Activated CD4-positive, alpha-beta T cell treated with anti-CD3 and anti-CD28 coated beads, Interleukin-10, Interleukin-2, amounts not matched to agents 100 ng/mL and 50 ng/mL, durations not matched to agents 16 hours and 8 hours (primary cell): ENCODE measurements at places on chromosomes 3 and 15.

DNA sequence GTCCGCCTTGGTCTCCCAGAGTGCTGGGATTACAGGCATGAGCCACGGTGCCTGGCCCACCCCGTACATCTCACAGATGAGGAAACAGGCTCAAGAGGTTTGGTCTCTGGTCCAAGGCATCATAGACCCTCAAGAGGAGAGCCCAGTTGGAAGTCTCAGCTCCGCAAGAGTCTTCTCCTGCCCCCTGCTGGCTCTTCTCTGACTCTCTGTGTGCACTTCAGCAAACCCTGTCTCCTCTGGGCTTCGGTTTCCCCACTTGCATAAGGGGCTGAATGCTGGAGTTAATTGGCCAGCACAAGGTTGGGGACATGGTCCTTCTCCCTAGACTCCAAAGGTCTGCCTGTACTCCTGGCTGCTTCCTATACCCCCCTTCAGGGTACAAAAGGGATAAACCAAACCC, 3.9 kb downstream of the MST1R start:
- peak; percentile 15 for DNase-seq

DNA sequence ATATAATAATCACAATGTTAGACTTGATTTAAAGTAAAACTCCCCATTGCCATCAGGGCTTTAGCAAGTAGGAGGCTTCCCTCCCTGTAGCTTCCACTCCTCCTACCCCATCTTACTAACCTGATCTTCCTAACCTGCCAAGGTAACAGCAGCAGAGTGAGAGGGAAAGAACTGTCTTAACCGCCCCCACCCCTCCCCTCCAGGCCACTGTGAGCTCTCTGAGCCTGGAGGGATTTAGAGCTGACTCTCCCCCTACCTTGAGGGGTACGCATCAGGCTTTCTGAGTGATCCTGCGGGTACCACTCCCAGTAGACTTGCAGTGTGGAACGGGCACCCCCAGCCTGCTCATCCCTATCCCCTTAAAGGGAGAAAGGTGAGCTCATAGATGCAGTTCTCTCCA, 11.4 kb upstream of the PRSS50 start:
- DNase-seq, result no peak

DNA sequence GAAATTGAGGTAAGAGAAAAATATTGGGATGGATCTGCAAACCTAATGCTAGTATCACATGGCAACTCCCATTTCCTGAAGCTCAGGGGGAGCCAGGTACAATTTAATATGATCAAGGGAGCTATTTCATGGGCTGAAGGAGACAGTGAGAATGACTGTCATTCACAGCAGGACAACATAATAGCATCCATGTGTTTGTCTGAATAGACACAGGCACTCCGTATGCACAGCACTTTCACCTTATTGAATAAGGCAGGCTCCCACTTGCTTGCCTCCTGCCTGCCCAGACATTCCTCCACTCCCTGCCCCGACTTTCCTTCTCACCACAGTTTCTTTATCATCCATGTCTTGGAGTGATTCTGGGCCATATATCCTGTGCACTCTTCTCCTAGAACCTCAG, 156.6 kb upstream of the SLC24A5 start:
- DNase-seq, result no peak

DNA sequence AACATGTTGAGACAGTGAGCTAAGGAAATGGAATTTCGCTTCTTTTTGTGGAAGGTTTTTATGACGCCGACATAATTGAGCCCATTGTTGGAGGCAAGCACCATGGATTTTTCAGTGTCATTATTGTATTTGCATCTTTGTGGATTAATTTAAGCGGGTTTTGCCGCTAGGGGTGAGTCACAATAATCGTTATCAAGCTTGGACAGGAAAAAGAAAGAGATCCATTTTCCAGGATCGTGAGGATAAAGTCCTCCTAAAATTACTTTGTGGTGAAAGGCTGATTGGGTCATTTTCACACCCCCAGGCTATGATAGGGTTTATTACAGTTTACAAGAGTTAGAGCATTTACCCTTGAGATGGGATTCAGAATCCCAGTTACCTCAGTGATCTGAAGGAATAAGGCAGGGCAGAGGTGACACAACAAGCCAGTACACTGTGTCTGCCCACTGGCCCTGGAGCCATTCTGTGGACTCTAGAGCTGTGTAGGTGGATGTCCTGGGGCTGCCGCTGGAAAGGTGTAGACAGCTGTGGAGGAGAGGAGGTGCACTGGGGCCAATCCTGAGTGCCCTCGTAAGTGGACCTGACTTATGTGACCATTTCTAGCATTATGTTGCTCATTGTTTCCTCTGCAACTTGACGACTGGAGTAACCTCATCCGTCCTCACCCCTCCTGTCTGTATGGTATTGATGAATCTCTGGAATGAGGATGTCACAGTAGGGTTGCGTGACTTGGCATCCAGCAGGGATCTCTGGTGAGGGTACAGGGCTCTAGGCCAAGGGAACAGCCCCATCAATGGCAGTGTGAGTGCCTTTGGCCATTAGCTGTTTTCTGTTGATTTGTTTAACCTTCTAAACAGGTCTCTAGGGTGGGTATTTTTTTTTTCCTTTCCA, 370.1 kb downstream of the LRTM1 start:
- DNase-seq, result no peak

GRCh38 chr15:85587707-85588411, 206.9 kb downstream of the KLHL25 start:
- DNase-seq, result no peak

DNA sequence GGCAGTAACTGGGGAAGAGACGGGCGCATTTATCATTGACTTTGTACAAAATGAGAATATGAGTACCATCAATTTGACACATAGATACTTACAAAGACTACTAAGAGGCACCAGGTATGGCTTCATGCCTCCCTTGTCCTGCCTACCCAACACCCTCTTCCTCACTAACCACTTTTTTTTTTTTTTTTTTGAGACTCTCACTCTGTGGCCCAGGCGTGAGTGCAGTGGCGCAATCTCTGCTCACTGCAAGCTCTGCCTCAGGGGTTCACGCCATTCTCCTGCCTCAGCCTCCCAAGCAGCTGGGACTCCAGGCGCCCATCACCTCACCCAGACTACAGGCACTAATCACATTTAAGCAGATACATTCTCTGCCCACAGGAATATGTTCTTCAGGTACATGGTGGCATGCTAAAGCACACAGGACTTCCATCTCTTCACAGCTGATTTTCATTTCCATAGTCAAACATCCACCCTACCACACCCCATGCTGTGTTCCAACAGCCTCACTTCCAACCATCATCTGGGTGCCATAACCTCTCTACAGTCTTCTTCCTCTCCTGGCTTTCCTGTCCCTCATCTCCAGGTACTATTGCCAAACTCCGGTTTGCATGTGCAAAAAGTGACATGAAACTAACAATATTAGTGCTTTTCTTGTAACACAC, 41.7 kb downstream of the RAB27A start:
- DNase-seq, result peak; percentile 54

GRCh38 chr3:111210866-111211564, 139.4 kb downstream of the NECTIN3 start:
- no peak for DNase-seq

- peak; percentile 40 for DNase-seq
Measured at GRCh38 chr3:155334914-155335723, 41.6 kb upstream of the STRIT1 start.

DNA sequence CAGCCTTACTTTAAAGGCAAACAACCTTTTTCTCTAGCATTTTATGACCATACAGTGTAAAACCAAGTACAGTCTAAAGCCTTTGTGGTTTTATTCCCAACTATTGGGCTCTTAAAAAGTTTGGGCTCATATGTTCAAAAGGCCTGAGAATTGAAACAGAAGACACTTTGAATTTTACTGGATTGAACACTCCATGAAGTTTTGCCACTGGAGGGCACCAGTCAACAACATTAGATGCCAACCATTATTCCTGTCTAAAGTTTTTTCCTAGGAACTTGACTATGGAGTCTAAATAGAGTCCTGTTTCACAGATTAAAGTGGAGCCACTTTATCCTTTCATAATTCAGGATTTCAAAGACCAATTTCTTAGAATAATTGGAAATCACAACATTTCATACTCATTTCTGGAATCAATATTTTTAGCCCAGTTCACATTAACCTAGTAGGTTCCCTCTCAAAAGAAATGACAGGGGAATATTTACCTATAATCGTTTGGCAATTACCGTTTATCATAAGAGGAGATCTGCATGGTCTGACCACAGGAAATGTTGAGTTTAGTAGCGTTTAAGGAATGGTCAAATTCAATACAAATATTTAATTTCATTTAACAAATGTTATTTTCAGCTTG, 244.1 kb upstream of the PDZRN3 start:
- DNase-seq, result no peak

DNA sequence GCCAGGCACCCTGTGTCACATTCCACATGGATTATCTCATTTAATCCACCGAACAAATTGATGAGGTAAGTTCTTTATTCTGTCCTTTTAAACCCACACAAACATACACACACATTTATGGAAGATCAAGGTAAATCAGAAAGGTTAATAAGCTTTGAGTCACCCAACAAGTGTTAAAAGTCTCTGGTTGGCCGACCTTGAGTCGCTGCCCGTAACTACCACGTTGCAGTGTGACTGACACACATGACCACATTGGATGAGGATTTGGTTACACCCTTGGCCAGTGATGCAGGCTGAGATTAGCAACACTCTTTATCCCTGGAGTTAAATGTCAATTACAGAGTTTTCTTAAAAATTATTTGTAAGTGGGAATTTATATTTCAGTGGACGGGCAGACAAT, 19.2 kb downstream of the FOXP1 start:
- DNase-seq, result no peak

DNA sequence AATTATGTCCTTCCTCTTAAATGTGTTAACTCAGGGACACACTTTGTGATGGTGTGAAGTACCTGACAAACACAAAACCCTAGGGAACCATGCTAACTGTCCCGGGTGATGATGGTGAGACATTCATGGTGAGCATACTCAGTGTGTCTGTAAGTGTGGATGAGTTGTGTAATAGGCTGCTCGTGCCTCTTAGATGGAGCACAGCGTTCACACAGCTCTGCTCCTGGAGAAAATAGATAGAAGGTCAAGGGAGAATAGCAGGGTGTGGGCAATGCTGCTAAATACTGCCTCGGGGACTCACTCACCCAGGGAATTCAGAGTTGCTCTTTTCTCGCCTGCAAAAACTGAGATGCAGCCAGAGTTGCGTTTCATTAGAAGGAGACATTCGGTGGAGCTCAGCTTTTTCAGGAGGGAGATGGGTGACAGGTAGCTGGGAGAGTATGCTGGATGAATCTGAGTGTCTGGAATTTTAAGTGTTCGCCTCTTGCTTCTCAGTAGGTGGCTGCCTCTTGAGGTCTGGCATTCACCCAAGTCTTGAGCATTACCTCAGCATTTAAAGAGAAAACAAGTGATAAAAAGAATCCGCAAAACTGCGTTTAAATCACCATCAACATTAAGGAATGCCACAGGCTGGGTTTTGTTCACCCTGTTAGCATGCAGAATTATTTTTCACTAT, 813.2 kb downstream of the AGBL1 start:
- no peak for DNase-seq

GRCh38 chr3:138862531-138862923, 27.8 kb upstream of the PIK3CB start:
- DNase-seq, result no peak

- DNase-seq, result no peak
Measured at GRCh38 chr15:44781128-44781810, 44.9 kb downstream of the TRIM69 start.

GRCh38 chr3:175129571-175129970, 270.4 kb downstream of the NAALADL2 start:
- DNase-seq, result no peak

GRCh38 chr3:78895528-78895927, 872.3 kb downstream of the ROBO1 start:
- DNase-seq, result no peak

DNA sequence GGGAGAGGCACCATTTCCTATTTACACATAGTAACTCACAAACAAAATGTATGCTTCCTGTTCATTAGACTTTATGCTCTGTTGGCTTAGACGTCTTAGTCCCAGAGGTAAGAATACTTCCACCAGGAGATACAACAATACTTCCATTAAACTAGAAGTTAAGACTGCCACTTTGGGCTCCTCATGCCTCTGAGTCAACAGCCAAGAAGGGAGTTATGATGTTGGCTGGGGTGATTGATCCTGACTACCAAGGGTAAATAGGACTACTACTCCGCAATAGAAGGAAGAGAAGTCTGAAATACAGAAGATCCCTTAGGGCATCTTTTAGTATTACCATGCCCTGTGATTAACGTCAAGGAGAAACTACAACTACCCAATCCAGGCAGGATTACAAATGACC, 43.5 kb upstream of the ABI3BP start:
- no peak for DNase-seq

- no peak for DNase-seq
Measured at GRCh38 chr3:43426388-43426787, 140.0 kb downstream of the SNRK start.

DNA sequence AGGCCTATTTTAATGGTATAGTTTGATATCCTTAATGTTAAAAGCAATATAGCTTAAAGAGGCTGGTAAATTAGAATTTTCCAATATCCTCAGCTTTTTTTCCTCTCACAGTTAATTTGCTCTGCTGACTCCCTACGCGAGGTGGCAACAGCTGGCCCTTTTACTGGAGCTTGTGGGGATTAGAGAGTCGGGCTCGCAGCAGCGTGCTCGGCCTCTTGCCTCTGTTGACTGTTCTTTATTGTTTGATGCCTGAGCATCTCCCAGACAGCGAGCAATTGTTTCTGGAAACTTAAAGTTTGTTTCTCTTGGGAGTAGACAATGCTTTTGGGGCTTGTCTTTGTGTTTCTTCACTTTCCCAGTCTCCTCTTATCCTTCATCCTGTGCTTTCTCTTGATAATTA, 80.8 kb downstream of the OPA1 start:
- DNase-seq, result no peak

DNA sequence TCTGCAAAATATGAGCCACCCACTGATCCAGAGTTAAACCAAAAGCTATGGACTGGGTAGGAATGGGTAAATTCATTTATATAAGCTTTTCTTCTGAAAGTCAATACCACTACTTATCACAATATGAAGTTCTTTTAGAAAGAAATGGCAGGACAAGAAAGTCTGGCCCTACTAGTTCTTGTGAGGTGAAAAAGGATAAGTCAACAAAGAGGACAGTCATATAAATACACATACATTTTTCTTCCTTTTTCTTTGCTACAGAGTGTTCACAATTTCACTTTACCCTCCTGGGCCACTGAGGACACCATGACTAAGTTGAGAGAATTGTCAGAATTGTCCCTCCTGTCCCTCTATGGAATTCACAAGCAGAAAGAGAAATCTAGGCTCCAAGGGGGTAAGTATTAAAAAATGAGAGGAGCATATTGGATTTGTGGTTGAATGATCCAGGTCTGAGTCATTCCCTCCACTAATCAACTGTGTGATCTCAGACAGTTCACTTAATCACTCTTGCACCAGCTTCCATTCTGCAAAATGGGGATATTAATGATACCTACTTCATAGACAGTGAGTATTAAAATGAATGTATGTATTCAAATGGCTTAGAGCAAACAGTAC, 27.6 kb downstream of the ACP3 start:
- DNase-seq, result no peak
